HuH-7.5 (cell line): ENCODE measurements at places on chromosomes 2 and 18.
A peak's percentile ranks its signal among the peaks of the same experiment; 100 is the strongest.

DNA sequence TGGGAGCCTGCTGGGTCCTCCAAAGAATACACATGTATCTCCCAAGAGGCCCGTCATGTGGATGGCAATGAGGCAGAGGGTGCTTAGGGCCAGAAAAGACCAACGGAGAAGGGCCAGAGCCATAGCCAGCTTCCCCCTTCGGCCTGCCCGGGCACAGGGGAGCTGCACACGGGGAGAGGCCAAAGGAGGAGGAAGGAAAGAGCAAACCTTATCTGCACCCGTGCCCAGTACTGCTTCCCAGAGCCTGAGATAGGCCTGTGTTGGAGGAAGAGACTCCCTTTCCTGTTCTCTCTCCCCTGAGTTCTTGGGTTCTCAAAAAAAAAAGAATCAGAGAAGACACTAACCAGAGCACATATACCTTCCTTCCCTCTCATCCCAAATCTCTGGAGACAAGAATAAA lies 250.3 kb downstream of the ANAPC1 start:
- DNase-seq = no peak

DNA sequence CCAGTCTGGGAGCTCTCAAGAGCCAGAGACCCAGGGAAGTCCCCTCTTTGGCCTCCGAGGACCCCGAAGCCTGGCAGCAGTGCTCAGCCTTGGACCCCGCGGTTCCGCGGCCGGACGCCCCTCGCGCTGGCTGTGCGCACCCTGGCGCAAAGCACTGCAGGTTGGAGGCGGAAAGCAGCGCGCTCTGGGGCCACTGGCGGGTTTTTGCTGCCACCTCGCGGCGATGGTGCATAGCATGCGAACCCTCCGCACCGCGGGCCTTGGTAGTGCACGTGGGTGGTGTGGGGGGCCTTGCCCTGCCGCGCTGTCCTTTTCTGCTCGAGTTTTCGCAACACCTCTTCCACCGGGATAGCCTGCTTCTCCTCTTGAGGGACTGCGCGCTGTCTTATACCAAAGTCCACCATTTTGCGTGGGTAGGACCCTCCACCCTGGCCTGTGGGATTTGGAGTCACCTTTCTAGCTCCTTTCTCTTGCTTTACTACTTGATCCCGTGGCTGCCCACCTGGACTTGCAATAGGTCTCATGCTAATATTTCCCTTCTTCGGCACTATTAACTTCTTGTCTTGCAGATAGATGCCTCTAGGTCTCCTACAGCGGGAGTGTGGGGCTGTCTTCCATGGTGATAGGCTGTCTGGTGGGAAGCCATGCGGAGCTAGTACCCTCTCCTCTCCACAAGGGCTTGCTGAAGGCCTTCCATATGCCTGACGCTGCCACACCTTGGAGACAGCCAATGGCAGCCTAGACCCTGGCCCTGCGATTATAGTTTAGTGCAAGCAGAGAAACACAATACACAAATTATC lies 14.3 kb downstream of the SIX3 start:
- peak; percentile 88 for DNase-seq

DNA sequence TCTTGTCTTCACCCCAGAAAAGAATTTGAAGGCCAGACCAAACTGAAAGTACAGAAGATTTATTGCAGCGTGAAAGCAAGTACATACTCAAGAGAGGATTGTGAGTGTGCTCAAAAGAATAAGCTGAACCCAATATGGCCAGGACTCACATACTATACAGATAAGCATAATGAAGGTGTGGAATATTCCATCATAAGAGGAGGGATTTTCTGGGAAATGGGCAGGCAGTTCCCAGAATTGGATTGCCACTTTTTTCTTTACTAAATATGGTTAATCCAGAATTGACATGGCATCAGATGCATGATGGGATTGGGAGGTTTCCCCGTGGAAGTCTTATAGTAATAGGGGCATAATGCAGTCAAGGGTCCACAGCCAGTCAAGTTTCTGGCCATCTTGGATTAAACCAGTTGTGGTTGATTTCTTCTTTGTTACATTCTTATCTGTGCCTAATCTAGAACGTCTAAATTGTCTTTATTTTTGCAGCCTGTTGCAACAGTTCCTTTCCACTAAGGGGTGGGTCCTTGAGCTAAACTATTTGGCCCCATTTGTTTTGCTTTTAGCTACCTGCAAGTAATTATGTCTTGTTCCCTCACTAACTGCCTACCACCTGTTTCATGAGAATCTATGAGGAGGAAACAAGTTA lies 9.0 kb downstream of the SP140L start:
- no peak for DNase-seq

DNA sequence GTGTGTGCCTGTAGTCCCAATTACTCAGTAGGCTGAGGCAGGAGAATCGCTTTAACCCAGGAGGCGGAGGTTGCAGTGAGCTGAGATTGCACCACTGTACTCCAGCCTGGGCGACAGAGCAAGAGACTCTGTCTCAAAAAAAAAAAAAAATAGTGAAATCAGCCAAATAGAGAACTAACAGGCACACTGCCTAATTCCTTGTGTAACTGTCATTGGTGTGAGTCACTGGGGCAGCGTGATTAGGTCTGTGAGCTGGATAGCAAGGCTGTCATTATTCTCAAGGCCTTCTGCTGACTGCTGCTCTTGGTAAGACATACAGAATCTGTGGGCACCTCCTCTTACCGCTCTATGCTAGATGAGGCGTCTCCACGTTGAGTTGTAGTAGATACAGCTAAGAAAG lies 270.3 kb downstream of the NEDD4L start:
- no peak for DNase-seq

DNA sequence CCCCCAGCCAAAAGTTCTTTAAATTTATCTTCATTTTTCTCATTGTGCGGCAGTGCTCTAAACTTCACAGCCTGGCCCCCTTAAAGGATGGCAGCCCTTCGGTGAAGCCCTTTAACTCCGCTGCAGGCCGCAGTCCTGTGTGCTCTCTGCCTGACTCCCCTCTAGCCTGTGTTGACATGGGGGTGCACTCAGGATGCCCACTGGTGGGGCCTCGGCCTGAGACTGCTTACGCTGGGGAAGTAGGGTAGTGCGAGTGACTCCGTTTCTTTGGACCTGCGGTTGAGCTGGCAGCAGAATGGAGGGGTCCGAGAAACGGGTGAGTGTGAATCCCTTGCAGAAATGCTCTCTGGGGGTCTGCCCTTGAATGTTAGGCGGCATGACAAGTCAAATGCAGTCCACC lies 5.6 kb downstream of the RAB12 start:
- DNase-seq = no peak

DNA sequence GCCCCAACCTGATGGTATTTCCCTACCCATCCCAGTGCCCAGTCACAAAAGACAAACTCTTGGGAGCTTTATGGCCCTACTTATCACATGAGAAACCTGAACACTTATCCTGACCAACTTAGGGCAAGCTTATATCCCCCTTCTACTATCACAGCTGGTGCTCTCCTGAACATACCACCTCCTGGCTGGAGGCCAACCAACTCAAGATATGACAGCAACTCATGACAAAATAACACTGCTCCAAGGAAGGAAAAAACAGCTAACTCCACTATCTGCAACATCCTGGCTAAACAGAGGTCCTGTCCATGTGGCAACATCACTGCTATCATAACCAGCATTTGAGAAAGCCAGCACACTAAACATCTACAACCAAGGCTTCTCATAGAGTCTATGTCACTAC lies 20.9 kb upstream of the CLASP1 start:
- DNase-seq = no peak

- DNase-seq = no peak
Measured at GRCh38 chr2:197847651-197848401, 43.4 kb downstream of the PLCL1 start.

- DNase-seq = no peak
Measured at GRCh38 chr18:11672198-11672597, 16.9 kb upstream of the GNAL start.

GRCh38 chr18:13290856-13291271 lies 72.3 kb downstream of the LDLRAD4 start:
- no peak for DNase-seq

- DNase-seq = no peak
Measured at GRCh38 chr2:138184428-138184827, 220.2 kb downstream of the HNMT start.

DNA sequence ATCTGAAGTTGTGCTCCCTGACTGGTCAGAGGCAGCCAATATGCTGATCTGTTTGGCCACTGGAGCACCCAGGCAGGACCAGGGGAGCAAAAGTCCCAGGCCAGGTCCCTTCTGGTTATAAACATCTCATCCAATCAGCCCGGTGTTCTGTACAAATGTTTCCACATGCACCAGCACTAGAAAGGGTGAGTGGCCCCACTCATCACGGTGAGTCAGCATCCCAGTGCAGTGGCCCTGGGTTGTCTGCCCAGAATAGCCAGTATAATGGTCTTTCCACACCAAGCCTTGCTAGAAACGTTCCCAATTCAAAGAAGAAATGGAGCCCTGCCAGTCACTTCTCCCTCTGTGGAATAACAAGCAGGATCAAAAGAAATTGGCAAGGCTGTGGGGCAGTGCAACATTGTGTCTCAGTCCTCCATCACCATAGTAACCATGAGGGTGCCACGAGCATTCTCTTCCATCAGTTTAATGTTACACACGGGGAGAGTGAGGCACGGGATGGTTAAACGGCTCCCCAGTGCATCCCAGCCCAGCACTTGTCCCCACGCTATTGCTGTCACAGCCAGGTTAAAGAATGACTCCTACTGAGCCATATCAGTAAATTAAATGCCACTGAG lies 174.9 kb downstream of the SEPTIN10 start:
- no peak for DNase-seq

GRCh38 chr2:170218931-170219330 lies 41.0 kb downstream of the MYO3B start:
- DNase-seq = no peak

- DNase-seq = no peak
Measured at GRCh38 chr18:41599466-41599865, 355.6 kb upstream of the PIK3C3 start.

- no peak for DNase-seq
Measured at GRCh38 chr2:104794441-104794840, 59.5 kb upstream of the POU3F3 start.

GRCh38 chr2:201854841-201855240 lies 48.5 kb downstream of the CDK15 start:
- DNase-seq = no peak

DNA sequence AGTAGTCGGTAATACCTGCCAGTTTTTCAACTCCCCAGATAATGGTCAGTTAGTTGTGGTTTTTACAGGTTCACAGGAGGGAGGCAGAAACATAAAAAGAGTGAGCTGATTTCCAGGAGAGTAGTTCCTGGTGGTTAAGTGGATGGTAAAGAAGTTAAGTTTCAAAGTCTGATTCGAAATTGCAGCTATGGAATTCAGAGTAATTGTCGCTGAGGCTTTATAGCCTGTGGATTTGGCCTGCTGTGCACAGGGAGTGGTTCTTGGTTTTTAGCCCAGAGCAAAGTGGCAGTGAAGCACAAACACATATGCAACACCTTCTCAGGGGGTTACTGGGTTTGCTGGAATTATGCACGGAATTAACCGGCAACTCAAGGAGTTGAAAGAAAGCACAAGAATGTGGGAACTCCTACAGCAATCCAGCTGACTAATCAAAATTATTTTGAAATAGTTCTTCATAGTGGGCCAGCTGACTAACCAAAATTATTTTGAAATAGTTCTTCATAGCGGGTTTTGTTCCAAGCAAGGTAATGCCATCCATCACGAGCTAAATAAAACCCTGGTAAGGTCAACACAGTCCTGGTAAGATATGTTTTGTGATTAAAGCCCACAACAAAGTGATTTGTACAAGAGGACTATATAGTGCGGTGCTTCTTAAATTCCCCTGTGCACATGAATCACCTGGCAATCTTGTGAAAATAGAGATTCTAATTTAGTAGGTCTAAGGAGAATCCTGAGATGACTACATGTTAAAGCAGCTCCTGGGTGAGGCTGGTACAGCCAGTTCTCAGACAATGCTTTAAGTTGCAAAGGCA lies 94.4 kb downstream of the SGPP2 start:
- no peak for DNase-seq

GRCh38 chr2:80454628-80455027 lies 150.1 kb upstream of the LRRTM1 start:
- DNase-seq = no peak

DNA sequence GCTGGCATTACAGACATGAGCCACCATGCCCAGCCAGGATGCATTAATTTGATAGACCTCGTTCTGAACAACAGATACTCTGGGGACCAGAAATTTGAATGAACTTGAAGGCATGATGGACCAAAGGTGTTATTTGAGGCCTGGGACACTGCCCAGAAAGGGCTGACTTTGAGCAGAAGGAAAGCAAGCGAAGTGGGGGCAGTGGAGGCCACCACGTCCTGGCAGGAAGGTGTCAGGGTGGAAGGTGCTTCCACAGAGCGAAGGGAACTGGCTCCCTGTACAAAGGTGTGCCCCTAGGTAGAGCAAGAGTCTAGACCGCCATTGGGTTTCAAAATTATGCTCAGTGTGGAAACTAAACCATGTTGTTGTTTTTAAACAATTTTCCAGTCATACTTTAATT lies 23.9 kb downstream of the ZNF236 start:
- no peak for DNase-seq

DNA sequence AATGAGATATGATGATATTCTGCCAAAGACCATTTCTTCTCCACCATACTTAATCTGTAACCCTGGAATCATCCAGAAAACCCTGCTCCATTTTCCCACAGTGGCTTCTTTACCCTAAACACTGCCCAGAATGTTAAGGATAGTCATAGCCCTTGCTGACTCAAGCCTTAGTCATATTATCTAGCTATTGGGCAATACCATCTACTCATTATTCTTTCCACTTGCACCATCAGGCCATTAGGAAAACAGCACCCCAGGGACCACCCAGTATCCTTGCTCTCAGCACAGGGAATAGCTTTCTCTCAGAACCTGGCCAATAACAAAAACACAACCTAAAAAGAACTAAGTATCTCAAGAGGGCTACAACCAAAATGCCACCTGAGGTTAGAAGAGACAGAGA lies 445.7 kb upstream of the SLC14A2 start:
- DNase-seq = no peak

GRCh38 chr2:42744545-42745082 lies 19.3 kb downstream of the OXER1 start:
- DNase-seq = no peak

DNA sequence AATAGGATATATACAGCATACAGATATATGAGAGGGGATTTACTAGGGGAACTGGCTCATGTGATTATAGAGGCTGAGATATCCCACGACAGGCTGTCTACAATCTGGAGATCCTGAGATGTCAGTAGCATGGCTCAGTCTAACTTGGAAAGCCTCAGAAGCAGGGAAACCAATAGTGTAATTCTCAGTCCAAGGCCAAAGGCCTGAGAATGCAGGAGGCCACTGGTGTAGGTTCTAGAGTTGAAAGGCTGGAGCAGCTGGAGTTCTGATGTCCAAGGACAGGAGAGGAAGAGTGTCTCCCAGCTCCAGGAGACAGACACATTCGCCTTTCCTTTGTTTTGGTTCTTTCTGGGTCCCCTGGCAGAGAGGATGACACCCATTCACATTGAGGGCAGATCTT lies 20.1 kb upstream of the CCBE1 start:
- no peak for DNase-seq

GRCh38 chr2:233817995-233818638 lies 36.2 kb downstream of the HJURP start:
- DNase-seq = peak; percentile 29

DNA sequence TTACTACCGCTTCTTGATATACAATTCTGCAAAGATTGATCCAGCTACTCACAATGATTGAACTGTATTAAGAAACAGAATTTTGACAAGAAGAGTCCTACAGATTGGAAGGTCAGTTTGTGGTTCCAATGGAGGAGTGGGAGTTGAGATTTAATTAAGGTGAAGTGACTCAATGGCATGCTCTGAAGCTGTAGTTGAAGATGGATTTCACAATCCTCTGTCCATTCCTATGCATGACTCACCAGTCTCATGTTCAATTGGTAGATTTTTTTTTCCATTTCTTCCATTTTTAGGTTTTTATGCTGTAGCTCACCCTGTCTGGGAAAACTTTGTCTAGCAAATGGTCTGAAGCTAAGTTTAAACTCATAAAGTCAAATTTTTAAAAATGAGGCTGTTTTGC lies 83.3 kb downstream of the DPP4 start:
- DNase-seq = no peak
